Activated CD4-positive, alpha-beta T cell treated with anti-CD3 and anti-CD28 coated beads, Interleukin-2, amount 50 U/mL, for 24 hours (primary cell): ENCODE measurements at places on chromosomes 11 and 22.

GRCh38 chr22:45180146-45180679 lies 16.5 kb downstream of the NUP50 start:
- DNase-seq = no peak

GRCh38 chr11:46308631-46309419 lies 31.4 kb downstream of the CREB3L1 start:
- DNase-seq = peak; percentile 38

DNA sequence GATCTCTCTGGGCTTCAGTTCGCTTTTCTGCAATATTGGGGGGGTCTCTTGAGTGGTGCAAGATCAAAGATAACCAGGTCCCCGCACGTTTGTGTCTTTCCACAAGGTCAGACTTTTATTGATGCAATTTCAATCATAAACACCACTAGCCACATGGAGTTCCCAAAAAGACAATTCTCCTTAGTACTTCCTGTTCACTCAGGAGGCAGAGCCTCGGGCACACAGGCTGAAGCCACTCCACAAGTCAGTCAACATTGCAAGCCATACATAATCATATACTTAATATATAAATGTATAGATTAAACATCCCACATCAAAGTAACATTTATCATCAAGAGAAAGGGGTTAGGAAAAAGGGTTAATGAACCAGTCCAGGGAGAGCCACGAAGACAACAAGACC lies 12.0 kb downstream of the ST14 start:
- DNase-seq = no peak

GRCh38 chr11:62410972-62411371 lies 7.9 kb upstream of the SCGB1A1 start:
- no peak for DNase-seq

DNA sequence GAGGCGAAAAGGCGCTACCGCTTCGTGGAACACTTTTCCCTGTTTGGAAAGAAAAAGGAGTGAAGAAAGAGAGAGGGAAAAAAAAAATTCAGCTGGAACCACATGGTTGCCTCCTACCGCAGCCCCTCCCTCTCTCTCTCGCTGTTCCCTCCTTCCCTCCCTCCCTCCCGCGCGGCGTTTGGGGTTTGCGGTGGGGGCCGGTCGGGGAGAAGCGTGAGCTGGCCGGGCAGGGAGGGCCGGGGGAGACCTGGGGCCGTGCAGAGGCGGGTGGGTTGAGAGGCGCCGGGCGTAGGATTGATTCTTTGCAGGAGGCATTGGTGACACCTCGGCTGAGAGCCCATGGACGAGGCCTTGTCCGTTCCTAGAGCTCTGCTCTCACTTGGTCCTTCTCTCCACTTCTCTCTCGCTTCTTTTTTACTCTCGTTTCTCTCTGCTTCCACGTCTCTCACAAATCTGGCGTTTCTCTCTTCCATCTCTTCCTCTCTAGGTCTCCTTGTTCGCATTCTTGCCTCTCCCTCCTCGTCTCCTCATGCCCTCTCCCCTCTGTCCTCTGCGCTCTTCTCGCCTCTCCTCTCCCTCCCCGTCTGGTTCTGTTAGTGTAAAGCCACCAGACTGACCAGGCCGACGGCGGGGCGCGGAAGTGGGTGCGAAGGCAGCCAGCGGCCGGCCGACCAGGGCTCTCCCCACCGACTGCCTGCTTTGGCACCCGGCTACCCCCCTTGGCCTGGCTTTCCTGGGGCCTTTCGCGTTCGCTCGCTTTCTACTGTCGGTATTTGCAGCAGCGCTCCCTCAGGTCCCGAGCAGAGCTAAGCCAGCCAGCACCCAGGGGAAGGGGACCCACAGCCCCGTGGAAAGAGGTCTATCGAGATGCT lies at the start of gene CLMP:
Gene CLMP (minus strand): TSS at position 61 of the 872 bp plus-strand sequence. CDS start 308 bp downstream, outside the sequence.
- no peak for DNase-seq

DNA sequence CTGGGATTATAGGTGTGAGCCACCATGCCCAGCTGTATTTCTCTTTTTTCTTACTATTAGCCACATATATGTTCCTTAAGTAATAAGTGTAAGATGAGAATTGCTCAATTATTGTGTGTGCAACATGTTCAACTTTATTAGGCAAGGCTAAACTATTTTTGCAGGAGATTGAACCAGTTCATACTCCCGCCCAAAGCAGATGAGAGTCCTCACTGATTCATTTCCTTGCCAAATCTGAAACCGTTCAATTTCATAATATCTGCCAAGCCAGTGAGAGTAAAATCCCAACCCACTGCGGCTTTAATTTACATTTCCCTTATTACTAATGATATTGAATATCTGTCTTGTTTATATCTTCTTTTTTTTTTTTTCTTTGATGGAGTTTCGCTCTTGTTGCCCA lies 48.4 kb downstream of the KCNJ4 start:
- no peak for DNase-seq

DNA sequence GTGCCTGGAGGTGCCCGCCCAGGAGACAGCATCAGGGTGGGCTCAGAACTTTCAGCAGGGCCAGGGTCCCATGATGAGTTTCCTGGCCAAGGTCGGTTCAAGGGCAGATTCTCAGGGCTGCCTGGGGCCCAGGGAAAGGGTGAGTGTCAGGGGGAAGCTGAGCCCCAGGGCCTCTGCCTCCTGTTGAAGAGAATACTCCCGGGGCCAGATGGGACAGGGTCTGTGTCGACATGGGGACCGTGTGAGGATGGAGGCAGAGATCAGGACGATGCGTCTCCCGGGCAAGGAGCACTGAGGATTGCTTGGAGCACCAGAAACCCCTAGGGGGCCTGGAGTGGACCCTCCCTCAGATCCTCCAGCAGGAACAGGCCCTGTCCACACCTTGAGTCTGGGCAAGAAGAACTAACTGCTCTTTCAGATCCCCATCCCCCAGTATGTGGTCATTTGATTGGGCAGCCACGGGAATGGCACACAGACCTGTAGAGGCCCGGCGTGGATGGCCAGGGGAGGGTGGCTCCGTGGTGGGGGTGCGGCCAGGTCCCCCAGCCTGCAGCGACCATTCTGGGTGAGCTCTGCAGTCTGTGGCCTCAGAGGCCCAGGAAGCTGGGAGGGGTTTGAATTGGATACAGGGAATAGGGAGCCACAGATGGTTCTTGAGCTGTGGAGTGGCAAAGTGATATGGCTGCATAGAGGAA lies 1078.7 kb downstream of the BRD1 start:
- no peak for DNase-seq

- DNase-seq = no peak
Measured at GRCh38 chr11:101553891-101554292, 29.9 kb downstream of the TRPC6 start.

- no peak for DNase-seq
Measured at GRCh38 chr22:39266398-39267030, 21.7 kb upstream of the PDGFB start.

DNA sequence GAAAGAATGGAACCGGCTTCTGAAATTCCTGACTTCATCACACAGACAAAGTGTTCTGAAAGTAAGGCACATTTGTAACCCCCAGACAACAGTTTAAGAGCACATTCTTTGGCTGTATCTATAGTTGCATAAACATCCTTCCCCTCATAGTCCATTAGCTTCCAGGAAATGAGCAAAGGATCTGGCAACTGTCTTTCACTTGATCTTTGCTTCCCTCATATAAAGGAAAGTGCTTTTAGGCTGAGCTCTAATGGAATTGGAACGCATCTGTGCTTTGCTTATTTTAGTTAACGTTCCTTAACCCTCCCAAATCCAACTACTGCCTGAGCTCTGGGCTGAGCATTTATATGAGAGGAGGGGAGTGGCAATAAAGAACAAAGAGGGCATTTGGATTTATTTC lies 76.9 kb upstream of the API5 start:
- no peak for DNase-seq

GRCh38 chr11:64539711-64540427 lies 51.2 kb upstream of the SLC22A12 start:
- no peak for DNase-seq

GRCh38 chr11:92886243-92886905 lies 83.1 kb upstream of the MTNR1B start:
- DNase-seq = no peak

DNA sequence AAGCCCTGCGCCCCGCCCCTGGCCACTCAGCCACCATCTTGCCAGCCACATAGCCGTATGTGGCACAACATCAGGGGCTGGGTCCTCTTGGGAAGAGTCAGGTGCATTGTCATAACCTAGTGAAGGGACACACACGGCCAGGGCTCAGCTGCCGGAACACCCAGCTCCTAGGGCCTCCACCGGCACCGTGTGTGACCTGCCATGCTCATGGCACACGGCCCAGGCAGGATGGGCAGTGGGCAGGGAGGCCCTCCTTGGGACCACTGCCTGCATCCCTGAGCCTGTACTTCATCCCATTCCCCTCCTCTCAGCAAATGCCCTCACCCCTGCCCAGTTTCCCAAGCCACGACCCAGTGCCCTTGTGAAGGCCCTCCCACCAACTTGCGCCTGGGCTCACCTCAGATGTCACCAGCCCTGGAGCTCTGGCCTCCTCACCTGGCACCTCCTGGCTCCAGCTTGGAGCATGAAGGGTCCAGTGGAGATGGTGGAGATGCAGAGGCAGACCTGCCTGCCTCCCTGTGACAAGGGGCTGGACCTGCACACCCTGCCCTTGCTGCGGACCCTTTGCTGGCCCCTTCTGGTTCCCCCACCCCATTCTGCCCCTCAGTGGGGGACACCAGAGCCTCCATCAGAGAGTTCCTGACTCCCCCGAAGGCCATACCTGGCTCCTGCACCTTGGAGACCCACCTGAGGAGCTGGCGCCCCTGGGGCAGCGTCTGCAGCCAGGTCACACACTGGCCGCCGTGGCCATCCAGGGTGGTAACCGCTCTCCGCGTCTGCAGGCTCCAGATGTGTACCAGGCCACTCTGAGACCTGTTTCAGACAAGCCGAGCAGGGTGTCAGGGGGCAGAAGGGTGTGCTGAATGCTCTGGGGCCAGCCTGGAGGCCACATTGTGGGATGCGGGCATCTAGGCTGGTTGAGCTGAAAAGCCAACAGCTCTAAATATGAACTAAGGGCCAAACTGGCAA lies 34.5 kb downstream of the GNB1L start:
- DNase-seq = no peak

DNA sequence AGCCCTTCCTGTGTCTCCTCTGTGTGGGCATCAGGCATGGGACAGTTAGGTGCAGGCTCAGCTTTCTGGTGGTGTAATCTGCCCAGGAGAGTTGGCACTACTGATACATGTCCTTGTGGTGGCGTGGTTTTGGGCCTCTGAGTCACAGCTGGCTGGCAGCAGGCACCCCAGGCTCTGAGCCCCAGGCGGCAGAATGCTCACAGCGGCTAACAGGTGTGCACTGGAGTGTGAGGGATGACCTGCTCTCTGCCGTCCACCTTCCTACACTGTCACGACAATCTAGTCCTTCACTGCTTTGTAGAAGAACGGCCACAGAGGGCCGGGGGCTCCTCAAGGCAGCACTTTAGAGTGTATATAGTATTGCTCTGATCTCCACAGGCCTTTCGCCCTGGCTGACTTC lies 100.3 kb upstream of the PITPNB start:
- no peak for DNase-seq

- DNase-seq = no peak
Measured at GRCh38 chr22:31269892-31270579, 22.3 kb downstream of the PIK3IP1 start.
